ENCODE measurements at places on chromosomes 1 and 21.

DNA sequence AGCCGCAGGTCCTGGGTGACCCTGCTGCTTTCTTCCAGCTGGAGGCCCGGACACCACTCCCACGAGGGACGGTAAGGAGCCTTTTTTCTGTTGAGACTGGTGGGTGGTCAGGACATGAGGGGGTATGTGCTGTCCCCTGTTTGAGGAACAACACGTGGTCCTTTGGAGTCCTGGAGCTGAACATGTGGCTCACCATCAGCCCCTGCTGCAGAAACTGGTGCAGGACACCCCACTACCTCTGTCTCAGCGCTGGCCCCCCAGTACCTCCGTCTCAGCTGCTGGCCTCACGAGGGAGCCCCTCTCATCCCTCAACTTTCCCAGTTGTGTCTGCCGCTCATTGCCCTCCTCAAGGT lies 34.7 kb downstream of the SLC19A1 start:
- DNase-seq, result no peak

DNA sequence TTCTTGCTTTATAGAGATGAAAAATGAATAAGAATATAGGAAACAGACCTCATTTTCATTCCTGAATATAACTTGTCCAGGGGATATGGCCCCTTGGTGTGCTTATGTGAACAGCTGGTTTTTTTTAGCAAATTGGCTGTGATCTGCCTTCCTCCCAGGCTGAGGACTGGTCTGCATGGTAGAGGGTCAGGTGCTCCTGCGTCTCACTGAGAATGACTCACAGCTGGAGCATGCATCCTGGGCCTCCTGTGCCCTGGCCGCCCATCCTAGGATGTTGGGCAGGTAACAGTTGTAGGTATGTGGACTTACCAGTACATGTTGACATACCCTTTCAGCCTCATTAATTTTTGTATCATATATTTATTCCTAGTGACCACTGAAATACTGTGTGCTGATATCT lies 29.8 kb downstream of the AGT start:
- no peak for DNase-seq

DNA sequence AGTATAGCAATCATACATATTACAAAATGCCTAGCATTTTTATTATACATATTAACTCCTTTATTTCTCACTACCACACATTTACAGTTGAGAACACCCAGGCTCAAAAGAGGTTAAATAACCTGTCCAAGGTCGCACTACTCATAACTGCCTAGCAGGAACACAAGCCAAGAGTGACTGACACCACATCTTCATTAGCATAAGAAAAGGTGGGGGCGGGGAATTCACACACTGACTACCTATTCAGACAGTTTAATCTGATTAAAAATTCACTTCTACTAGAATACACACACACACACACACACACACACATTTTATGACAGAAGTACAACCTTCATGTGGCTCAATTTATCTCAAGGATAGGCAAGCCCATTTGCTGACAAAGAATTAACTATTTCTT lies 77.8 kb upstream of the CACHD1 start:
- no peak for DNase-seq

DNA sequence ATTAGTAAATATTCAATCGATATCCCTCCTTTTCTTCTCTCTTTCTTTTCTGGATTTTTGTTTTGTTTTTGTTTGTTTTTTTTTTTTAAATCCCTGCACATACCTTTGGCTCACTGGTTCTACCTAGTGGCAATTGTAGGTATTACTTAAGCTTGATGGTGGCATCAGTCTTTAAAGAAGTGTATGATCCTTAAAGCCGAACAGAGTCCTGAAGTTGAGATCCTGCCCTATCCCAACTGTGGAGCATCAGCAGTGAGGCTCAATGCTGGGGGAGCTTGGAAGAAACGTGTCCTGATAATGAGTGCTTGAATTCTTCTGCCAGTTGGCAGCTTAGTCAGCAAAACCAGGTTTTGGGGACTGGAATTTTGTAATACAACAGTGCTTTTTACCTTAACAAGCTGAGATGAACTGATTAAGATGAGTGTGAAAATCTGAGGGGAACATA lies 60.8 kb downstream of the FASLG start:
- DNase-seq, result no peak

- DNase-seq, result no peak
Observed at GRCh38 chr1:6612641-6613360, 730 bp upstream of the PHF13 start.

DNA sequence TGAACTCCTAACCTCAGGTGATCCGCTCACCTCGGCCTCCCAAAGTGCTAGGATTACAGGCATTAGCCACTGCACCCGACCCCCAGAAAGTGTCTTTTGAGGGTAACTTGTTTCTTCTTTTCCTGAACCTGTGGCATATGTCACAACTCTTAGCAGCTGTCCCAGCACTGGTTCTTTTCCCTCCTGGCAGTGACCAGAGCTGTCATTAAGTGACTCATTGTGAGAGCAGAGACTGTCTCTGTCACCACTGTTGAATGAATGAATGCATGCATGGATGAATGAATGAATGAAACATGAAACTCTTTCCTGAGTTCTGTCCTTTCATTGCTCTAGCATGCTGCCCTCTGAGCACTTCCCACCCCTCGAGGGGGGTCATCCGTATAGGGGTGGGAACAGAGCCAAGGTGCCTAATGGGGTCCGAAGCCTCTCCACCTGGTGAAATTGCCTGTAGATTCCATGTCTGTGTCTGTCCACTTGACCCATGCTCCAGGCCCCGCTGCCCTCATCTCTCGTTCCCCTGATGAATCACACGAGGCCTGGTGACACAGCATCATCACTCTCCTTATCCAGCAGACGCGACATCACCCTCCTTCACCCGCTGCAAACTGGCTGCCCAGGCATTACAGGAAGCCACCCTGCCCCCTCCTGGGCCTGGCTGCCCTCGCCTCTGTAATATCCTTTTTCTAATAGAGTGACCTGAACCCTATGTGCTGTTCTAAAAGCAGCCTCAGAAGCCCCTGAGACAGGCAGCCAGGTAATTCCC lies 75.0 kb downstream of the IGSF21 start:
- DNase-seq, result no peak

DNA sequence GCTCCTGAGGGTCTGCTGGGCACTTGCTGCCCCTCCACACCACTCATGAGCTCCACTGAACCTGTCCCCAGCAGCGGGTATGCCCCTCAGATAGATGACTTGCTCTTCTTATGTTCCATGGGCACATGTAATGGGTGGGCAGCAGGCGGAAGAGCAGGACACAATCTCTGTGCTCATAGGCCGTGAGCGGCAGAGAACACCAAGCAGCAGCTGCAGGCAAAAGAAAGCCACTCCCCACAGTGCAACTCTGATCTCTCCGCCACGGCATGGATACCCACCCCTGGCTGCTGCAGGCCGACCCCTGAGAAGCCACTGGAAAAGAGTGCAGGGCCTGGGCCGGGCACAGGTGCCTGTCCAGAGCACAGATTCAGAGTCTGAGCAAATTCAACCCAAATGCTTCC lies 135.2 kb upstream of the RUNX3 start:
- no peak for DNase-seq

GRCh38 chr1:61569303-61569621 lies 155.7 kb downstream of the TM2D1 start:
- DNase-seq, result no peak

DNA sequence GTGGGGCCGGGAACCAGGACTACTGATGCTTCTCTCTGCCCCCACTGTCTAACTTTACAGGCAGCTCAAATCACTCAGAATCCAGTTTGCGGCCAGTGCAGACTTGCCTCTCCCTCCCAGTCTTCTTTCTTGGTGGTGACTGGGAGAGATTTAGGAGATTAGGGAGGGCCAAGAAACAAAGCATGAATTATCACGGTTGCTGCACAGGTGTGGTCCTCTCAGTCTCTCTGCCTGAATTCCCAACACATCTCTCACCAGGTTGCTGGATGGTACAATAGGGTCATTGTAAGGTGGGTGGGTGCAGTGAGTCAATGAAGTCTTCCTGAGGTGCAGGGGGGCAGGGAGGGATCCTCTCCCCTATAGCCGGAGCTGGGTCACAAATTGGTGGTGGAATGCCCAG lies 12.6 kb downstream of the S100A11 start:
- DNase-seq, result no peak

DNA sequence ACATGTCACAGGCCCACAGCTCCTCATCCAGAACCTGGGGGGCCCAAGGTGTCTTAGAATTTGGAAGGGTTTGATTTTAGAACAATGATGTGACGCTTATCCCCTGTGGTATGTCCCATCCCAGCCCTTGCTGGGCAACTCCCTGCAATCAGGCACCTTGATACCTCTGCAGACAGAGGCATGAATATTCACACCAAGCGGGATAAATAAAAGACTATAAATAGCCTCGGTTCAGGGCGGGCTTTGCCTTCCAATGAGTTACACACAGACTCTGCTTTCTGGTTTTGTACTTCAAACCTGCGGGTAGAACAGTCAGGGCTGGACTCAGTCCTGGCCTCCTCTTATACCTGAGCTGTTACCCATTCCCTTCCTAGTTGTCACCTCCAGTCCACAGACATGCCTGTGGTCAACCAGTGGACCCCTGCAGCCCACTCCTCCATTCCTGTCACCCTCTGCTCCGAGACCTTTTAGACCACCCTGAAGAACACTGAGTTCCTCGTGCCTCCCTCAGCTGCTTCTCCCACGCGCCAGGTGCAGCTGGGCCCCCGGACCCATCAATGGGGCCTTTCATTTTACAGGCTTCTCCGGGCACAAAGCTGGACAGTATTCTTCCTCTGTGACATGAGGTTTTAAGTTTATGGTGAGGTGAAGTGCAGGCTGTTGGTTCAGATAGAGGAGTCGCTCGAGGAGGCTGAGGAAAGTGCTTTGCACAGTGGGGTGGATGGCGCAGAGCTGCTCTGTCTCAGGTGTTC lies 120.1 kb upstream of the TNR start:
- no peak for DNase-seq

Data from iPS DF 19.7 (cell line).